ENCODE measurements at places on chromosomes 7 and 10.

DNA sequence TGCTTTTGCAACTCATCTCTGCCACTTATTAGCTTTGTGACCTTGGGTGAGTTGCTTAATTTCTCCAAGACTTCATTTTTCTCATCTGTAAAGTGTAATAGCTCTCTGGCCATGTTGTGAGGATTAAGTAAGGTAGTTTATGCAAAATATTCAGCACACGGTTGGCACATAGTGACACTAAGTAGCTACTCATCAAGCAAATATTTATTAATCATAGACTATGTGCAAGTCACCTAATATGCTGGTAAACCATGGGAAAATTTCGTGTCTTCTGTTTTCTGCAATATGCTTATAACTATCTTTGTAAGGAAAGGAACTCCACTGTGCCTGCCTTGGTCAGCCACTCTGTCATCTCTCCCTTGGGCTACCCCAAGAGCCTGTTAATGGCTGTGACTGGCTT lies 50.3 kb upstream of the EGR2 start:
- DNase-seq, result no peak

DNA sequence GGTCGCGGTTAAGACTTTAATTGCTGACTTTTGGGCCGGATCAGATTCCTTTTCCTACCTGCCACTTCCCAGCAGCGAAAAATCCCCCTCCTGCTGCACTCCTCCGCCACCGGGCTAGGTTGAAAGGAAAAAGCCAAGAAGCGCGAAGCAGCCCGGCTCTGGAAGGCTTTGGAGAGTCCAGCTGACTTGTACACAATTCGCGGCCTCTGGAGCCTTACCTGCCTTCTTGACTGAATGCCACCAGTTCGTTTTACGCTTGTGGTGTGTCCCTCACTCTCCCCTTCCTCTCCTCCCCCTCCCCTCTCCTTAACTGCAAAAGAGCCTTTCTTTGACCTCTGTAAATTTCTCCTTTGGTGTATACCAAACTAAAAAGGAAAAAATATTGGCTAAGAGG lies 2.7 kb upstream of the FEZF1 start:
- DNase-seq, result no peak

GRCh38 chr10:60465801-60466200 lies 76.1 kb upstream of the ANK3 start:
- no peak for DNase-seq

GRCh38 chr10:114061148-114061547 lies 17.5 kb downstream of the ADRB1 start:
- DNase-seq, result no peak

DNA sequence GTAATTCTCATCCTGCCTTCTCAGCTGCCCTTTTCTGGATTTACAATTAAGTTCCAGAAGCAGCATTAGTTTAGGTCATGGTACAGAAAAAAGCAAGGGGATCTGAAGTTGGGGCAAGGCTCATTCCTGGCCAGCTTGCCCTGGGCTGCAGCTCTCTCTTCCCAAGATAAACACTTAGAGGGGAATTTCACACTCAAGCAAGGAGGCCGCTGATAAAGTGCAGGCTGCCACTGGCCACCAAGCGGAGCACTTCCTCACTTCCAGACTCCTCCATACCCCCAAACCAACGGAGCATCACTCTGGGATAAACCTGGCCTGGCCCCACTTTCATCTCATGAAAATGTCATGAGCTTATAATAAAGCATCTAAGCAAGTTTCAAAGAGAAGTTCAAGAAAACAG lies 445.5 kb upstream of the MKI67 start:
- no peak for DNase-seq

GRCh38 chr10:49279015-49279880 lies 19.7 kb upstream of the C10orf71 start:
- no peak for DNase-seq

DNA sequence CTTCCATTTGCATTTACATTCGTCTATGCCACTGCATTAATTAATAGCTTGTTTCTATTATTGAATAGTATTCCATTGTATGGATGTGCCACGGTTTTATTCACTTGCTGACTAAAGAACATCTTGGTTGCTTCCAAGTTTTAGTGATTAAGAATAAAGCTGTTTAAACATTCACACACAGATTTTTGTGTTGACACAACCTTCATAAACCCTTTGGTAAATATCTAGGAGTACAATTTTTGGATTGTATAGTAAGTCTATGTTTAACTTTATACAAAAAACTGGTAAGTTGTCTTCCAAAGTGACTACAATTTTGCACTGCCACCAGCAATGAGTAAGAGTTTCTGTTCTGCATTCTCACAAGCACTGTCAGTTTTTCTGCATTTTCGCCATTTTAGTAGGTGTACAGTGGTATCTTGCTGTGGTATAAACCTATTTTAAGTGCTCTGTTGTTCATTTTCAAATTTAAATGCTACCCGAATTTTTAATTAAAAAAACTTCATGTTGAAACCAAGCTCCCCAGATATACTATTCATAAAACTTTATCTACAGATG lies 121.4 kb downstream of the RNF133 start:
- no peak for DNase-seq

DNA sequence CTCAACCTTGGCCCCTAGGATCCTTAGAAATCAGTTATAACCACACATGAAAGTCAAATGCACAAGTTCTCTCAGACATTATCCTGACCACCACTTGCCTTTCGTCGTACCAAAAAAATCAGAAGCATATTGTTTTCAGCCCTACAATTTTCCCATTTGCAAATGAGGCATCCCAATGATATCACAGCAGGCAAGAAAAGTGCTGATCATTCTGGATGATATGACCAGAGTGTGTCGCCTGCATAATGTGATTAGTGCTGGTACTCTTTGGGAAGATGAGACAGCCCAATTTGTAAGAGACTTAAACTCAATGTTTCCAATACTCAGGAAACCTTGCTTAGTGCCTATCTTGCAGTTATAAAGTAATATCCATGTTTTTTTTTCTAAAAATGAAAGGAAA lies 168.0 kb downstream of the SORCS1 start:
- DNase-seq, result no peak

DNA sequence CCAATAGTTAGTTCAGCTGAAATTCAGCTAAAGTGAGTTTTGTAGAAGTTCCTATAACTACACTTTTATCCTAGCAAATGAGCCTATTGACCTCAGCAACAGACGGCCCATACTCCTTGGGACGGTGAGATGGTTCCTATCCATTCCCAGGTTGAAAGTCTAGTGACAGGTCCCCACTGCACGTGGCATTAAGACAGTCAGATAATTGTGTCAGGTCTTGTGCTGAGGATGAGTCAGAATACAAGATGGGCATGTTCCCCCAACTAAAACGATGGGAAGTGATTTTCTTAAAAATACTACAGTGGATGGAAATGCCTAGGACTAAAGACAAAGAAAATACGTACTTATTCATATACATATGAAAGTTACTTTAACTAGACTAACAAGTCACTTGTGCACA lies 2.1 kb downstream of the CAV1 start:
- DNase-seq, result no peak

DNA sequence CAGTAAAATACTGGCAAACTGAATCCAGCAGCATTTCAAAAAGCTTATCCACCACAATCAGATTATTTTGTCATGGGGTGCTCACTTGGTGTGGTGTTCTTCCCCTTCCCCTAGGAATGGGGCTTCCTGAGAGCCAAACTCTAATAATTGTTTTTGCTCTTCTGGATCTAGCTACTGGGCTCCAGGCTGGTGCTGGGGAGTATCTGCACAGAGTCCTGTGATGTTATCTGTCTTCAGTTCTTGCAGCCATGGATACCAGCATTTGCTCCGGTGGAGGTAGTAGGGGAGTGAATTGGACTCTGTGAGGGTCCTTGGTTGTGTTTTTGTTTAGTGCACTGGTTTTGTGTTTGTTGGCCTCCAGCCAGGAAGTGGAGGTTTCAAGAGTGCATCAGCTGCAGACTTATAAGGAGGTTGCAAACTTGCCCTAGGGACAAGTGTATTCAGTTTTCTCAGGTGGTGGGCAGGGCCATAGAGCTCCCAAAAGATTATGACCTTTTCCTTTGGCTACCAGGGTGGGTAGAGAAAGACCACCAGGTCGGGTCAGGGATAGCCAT lies 308.5 kb upstream of the MAGI2 start:
- no peak for DNase-seq

DNA sequence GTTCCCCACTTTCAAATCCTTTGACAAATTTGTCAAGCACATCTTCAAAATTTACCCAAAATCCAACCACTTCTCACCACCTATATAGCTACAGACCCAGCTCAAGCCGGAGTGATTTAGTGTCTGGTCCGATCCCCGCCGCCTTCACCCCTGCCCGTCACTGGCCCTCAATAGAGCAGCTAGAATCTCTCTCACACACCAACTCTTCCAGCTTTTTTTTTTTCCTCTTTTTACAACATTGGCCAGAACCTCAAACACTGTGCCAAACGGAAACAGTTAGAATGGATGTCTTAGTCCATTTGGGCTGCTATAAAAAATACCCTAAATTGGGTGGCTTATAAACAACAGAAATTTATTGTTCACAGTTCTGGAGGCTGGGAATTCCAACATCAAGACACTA lies 41.1 kb upstream of the TMEM72 start:
- DNase-seq, result no peak

DNA sequence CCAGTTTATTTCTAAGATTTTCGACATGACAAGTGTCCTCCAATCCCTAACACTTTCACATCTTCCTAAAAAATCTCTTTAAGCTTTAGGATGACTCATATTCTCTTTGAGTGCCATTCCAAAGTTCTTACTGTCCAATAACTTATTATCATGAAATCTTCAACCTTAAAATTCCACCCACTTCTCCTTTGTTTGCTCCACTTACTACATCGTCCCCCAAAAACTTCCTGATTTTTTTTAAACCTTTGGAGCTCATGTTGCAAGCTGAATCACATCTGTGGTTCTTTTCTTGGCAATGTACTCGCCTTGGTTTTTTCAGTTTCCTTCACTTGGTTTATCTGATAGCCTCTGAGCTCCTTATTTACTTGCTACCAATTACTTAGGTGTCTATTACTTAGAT lies 39.2 kb upstream of the JCAD start:
- DNase-seq, result no peak

- DNase-seq, result no peak
These were observed 24.9 kb downstream of the SAMD9 start for GRCh38 chr7:93092757-93093370.

- DNase-seq, result no peak
These were observed 18.0 kb downstream of the SH2B2 start for GRCh38 chr7:102304668-102305067.

GRCh38 chr7:40493609-40494051 lies 358.8 kb downstream of the SUGCT start:
- no peak for DNase-seq

GRCh38 chr10:117553142-117553814 lies 10.7 kb downstream of the EMX2 start:
- no peak for DNase-seq

GRCh38 chr7:36490419-36490830 lies 100.8 kb downstream of the ANLN start:
- DNase-seq, result no peak

DNA sequence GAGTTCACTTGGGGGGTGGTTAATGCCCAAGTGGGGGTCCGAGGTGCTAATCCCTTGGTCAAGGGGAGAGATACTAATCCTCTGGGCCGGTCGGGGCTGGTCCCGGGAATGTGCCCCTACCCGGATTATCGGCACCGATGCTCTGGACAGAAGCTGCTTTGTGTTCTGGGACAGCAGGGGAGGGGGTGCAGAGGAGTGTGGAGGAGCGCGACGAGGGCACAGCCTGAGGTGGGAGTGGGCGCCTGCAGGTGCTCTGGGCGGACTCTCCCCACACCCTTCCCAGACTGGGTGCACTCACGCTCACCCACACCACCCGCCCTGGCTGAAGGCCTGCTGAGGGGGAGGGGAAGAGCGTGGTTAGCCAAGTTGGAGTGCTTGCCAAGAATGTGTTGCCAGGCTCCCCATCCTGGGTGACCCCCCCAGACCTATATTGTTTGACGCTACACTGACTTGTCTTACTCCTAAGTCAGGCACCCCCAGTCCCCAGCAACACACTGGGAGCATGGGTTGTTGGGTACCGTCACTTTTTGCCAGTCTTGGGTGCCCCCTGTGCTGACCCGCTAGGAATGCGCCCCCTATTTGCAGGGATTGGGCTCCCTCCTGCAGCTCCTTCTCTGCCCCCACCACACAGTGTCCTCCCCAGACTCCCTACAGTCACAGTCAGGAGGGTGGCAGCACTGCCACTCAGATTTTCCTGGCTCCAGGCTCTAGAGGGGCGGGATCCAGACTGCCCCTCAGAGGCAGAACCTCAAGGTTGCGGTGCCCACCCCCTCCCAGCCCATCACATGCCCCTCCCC lies 1.2 kb downstream of the SLC4A2 start:
- DNase-seq, result no peak

- no peak for DNase-seq
These were observed 25.3 kb upstream of the GJD4 start for GRCh38 chr10:35579726-35580422.

DNA sequence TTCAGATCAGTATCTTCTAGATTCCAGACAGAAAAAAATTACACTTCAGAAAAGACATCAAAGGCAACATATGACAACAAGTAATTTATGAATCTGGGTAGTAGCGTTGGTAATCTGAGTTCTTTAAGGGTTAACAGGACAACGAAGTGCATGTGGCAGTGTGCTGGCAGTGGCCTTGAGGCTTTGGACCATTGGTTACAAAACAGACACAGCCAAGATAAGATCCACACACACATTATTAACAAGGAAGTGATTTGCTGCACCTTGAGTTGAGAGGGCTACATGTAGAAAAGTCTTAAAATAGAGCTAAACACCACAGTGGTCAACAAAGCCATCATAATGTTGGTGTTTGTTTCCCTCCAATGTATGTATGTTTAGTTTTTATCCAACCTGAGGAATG lies 40.6 kb downstream of the AKR1D1 start:
- no peak for DNase-seq

- peak; percentile 47 for DNase-seq
These were observed 4.4 kb upstream of the LRRN3 start for GRCh38 chr7:111086532-111086931.

- no peak for DNase-seq
These were observed 167.8 kb downstream of the RAMP3 start for GRCh38 chr7:45325378-45325777.

DNA sequence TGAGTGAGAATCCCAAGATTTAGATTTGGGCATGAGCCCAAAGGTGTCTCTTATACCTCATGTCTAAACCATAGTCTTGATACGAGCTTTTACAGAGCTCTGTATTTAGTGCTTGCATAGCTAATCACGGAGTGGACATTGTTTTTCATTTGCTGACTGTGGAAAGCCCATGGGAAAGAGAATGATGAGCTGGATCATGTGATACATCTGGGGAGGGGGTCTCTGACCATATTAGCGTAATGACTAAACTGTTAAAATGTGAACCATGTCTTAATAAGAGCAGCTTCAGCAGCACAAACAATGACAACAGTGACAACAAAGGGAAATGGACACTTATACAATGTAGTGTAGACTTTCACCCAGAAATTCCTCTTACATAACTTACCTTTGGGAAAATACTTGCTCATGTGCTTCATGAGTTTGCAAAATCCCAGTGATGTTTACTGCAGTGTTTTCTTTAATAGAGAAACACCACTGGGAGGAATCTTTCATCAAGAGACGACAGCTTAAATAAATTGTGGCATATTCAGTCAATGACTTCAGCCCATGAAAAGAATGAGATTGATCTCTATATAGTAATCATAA lies 44.0 kb upstream of the ITGB1 start:
- no peak for DNase-seq
